Fibroblast of skin of right biceps (primary cell): ENCODE measurements at places on chromosomes 2 and 18.

DNA sequence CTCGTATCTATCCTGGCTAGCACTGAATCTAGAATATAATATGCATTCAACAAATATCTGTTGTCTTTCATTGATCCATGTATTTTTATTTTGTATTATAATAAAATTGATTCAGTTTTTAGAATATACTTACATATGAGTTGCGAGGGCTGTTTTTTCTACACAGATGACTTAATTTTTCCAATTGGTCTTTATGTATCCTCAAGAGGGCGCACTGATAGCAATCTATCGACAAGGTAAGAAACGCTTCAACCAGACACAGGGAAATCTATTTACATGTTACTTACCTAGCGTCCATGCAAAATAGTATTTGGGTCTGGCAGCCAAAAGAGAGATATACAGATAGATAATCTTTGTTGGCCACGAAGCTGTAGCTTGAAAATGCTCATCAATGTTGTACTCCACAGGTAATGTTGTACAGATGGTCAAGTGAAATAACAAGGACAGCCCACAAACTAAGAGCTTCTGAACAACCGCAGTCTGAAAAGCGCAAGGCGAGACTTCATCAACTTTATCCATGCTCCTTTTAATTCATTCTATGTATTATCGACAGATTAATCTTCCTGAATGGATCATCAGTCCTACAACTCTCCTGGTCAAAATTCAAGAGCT is 35.5 kb upstream of the KIDINS220 start:
- peak; percentile 64 for DNase-seq

DNA sequence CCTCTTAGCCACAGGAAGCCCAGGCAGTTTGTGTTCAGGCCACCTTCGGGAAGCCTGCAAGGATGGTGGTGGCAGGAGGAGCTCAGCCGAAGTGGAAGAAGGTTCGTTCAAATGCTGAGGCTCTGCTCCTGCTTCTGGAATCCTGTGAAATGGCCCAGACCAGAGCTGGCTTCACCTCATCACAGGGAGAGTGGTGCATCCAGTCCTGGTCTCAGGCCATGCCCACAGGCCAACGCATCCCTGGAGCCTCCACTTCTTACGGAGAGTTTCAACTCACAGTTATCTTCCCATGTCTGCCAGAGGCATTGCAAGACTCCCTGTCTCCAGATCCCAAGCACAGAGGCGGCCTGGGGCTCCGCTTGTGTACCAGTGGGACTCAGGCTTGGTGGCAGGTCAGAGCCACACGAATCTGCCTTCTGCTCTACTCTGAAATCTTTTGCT is 82.3 kb downstream of the NDUFA10 start:
- no peak for DNase-seq

DNA sequence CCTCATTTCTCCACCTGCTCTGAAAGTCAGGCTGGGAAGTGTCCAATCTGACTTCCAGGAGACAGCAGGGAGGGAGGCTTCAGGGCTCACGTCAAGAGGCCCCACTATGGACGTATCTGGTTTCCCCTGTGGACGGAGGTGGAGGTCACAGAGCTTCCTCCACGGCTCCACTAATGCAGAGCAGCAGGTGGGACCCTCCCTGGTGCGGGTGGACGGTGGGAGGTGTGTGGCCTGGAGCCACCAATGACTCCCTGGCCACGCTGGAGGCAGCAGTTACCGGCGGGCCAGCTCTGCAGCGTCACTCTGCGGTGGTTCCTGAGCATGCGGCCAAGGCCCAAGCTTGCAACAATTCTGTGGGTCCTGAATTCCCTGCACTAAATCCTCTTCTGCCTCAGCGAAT is 9.0 kb downstream of the CRACDL start:
- no peak for DNase-seq

DNA sequence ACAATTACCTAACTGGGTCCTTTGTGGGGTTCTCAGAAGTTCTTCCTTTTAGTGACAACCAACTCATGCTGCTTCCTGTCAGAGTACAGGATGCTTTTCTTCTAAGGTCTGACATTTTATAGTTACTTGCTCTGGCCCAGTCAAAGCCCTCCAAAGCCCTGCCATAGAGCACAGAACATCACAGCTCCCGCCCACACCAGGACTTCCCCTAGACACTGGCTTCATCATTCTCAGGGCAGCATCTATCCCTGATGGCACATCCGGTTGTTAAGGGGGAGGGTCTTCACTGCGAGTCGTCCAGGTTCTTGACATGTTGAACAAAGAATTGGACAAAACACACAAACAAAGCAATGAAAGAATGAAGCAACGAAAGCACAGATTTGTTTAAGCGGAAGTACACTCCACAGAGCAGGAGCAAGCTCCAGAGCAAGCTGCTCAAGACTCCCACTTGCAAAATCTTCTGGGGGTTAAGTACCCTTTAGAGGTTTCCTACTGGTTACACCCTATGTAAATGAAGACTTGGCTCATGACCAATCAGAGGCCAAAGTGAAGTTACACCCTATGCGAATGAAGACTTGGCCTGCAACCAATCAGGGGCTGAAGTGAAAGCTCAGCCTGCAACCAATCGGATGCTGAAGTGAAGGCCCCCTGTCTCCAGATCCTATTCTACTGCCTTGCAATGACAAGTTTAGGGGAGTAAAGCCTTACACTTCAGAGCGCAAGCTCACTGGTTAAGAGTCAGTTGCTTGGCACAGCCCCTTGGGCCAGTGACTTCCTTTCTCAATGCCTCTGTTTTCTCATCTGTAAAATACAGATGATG is 79.0 kb downstream of the HDAC4 start:
- DNase-seq, result no peak

GRCh38 chr18:57961876-57962505 is 82.0 kb upstream of the NEDD4L start:
- peak; percentile 20 for DNase-seq

- no peak for DNase-seq
Observed at GRCh38 chr18:48835119-48835518, 115.6 kb downstream of the SMAD7 start.

DNA sequence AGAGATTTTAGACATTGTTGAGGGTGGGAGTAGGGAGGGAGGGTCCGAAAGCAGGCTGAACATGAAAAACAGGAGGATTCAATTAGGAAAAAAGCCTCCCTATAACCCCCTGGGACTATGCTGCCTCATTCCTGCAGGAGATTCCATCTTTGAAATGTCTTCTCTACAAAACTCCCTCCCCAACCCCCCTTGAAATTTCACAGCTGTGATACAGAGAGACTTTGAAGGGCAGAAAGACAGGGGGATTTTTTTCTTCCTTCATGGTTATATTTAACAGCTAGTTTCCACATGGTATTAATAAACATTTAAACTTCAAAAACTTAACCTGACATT is 57.6 kb downstream of the TRIB2 start:
- DNase-seq, result peak; percentile 85

- DNase-seq, result peak; percentile 67
Observed at GRCh38 chr18:62486290-62486964, 36.4 kb upstream of the ZCCHC2 start.

GRCh38 chr2:23347471-23348092 is 37.4 kb upstream of the KLHL29 start:
- no peak for DNase-seq

DNA sequence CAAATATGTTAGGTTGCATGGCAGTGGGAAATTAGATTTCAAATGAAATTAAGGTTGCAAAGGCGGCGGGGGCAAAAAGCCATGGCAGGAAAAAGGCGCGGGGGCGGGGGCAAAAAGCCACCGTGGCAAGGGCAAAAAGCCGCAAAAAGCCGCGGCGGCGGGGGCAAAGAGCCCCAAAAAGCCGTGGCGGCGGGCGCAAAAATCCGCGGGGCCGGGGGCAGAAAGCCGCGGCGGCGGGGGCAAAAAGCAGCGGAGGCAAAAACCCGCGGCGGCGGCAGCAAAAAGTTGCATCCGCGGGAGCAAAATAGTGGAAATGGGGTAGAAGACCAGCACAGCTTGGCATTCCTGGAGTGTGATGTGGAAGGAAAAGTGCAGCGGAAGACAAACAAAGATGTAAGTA is 417.1 kb downstream of the ANKRD30B start:
- DNase-seq, result no peak

- no peak for DNase-seq
Observed at GRCh38 chr2:232674491-232674890, 22.6 kb upstream of the GIGYF2 start.

GRCh38 chr2:54859997-54860701 is 136.7 kb downstream of the EML6 start:
- peak; percentile 86 for DNase-seq

DNA sequence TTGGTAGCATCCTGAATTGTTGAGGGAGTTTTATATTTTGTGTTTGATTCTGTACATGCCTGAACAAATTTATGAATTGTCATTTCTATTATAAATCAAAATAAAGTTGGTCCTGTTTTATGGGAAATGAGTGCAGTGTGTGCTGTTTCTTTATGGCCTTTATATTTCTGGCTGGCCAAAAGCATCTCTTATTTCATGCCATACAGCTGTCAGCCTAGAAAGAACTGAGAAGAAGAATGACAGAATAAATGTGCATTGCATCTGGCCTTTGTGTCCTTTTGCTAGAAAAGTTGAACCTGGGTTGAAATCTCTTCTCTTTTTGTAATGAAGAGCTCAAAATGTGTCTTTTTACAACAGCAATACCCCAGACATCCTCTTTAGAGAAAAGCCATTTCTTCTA is 474.7 kb upstream of the LRATD1 start:
- no peak for DNase-seq

- no peak for DNase-seq
Observed at GRCh38 chr2:237359894-237360780, 53.8 kb downstream of the COL6A3 start.

GRCh38 chr18:80179857-80180558 is 67.3 kb downstream of the PARD6G start:
- no peak for DNase-seq

DNA sequence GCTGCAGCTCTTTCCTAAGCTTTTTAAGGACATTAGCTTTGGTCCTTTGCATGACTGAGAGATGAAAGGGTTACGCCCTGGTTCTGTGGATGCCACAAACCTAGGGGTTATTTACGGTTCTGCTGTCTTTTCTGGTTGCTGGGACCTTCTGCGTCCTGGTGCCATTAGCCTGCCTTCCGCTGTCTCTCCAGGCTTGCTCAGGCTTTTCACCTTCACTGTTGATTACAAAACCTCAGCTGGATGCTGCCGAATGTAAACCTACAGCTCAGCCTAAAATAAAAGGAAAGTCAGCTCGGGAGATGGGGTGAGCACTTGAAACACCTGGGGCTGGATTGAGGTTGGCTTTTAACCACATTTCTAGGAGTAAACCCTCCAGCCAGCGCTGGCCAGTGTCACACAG is 130.9 kb upstream of the ARHGAP28 start:
- no peak for DNase-seq

DNA sequence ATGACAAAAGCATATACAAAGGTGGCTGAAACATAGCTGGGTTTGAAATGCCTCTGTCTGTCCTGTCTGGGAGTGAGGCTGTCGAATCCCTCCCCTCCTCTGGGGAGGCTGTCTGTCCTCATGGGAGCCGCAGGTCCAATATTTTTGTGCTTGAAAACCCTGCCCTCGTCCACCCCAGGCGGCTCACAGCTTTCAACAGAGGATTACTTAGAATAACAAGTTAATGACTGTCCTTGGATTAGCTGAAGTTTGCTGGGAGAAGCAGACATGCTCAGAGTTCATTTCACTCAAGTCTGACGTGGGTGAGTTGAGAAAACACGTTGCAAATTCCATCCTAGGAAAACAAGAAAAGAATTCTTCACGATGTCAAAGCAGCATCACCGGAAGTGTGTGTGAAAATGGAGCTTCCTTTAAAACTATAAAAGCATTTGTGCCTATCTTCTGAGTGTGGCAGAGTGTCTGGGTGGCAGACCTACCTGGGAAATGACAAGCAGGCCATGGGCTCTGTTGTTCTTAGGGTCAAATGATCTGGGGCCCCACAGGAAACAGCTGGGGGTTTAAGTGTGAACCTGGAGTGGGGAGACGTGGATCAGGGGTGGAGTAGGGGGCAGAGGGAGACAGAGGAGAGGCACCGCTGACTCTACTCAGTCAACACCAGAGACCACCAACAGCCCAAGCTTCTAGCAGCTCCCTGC is 77.1 kb downstream of the DDX1 start:
- DNase-seq, result peak; percentile 55

- no peak for DNase-seq
Observed at GRCh38 chr2:192030289-192030688, 164.4 kb downstream of the TMEFF2 start.

- no peak for DNase-seq
Observed at GRCh38 chr18:73007195-73007914, 139.6 kb upstream of the NETO1 start.
